Hepatic stellate cell (primary cell): ENCODE measurements at places on chromosomes 5 and 9.

DNA sequence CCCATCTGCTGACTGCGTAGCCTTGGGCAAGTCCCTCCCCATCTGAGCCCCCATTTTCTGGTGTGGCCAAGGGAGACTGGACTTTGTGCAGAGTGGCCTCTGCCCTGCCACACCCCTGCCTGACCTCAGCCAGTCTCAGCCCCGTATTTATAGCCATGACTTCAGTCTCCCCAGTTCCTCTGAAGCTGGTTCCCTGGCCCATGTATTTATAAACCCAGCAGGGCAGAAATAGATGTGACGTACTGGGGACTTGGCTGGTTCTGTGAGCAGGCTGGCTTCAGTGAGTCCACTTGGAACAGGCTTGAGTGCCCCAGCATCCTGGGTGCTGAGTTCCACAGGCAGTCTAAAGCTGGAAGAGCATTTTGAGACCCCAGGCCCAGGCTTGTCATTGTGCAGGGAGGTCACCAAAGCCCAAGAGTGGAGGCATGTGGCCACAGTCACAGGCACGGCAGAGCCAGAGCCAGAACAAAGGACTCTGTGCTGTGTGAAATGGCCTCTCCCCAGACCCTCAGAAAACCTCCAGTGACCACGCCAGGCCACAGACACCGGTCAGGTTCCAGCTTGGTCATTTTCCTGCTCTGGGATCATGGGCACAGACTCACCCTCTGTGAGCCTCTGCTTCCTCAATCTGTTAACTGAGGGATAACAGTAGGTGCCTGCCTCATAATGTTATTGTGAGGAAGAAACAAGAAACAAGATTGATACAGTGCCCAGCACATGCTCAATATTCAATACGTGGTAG, 30.4 kb upstream of the SYNPO start:
- no peak for DNase-seq

GRCh38 chr9:96293498-96294158, 8.3 kb downstream of the HSD17B3 start:
- no peak for DNase-seq

- no peak for DNase-seq
Measured at GRCh38 chr5:121937762-121938161, 24.0 kb upstream of the SRFBP1 start.

DNA sequence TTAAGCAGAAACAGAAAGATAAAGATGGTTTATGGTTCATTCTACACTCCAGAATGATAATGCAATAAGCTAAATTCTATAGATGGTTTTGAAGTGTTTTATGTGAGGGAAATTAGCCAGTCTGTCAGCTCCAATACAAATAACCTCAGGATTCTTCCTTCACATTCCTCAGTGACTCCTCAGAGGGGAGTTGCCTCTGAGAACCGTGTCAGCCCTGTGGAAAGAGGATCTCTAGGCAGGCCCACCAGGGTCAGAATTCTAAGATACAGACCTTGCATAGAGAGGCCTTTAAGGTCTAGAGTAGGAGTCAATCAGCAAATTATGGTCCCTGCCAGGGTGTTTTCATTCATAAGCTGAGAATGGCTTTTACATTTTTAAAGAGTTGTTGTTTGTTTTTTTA, 26.6 kb downstream of the RUSC2 start:
- DNase-seq, result peak; percentile 50

DNA sequence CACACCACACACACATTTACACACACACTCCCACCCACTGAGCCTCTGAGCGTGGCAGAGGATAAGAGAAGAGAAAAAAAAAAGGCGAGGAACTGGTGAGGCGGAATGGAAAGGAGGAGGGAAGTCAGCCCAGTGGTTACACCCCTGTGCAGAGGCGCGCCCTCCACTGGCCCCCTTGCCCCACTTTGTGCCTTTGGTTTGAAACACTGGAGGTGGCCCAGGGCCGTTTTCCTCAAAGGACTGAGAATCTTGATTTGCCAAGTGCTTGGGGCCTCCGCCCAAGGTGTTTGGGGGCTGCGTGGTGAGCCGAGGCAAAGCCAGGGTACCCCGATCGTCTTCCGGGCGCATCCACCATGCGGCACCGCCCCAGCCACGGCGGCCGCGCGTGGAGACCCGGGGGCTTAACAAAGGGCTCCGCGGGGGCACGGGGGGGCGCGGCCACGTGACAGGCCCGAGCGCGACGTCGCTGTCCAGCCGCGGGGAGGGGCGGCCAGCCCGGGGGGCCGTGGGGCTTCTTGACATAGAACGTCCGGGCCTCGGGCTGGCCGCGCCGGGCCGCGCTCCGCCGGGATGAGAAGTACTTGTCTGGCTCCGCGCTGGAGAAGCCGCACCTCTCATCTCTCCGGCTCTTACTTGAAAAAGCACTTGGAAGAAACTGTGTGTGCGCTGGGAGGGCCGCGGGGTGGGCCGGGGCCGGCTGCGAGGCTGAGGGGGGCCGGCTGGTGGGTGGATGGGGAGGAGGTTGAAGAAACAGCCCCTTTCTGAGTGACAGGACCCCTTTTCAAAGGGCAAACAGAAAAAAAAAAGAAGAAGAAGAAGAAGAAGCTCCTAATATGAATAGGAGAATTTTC, 21.0 kb downstream of the NR2F1 start:
- DNase-seq, result no peak

- DNase-seq, result peak; percentile 26
Measured at GRCh38 chr5:16456103-16456832, 9.3 kb downstream of the ZNF622 start.

- DNase-seq, result no peak
Measured at GRCh38 chr9:105114964-105115728, 129.3 kb upstream of the SLC44A1 start.

- no peak for DNase-seq
Measured at GRCh38 chr5:131679911-131680310, 44.9 kb upstream of the RAPGEF6 start.
